ENCODE measurements at places on chromosomes 6 and 20.
A peak's percentile ranks its signal among the peaks of the same experiment; 100 is the strongest.

DNA sequence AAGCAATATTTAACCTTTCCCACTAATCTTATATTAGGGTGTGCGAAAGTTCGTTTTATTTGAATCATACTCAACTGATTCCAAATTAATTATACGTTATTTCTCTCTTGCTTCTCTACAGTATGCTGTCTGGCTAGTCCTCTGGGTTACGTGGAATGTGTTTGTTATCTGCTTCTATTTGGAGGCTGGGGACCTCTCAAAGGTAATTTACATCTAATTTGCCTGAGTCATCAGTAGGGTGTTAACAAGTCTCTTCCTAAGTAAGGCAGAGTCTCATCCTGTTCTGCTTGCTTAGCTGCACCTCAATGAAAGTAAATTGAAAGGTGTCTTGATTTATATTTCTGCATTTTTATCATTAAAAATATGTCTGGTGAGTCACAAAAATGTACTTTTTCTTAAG is 551.5 kb downstream of the NKAIN2 start:
- no peak for DNase-seq

DNA sequence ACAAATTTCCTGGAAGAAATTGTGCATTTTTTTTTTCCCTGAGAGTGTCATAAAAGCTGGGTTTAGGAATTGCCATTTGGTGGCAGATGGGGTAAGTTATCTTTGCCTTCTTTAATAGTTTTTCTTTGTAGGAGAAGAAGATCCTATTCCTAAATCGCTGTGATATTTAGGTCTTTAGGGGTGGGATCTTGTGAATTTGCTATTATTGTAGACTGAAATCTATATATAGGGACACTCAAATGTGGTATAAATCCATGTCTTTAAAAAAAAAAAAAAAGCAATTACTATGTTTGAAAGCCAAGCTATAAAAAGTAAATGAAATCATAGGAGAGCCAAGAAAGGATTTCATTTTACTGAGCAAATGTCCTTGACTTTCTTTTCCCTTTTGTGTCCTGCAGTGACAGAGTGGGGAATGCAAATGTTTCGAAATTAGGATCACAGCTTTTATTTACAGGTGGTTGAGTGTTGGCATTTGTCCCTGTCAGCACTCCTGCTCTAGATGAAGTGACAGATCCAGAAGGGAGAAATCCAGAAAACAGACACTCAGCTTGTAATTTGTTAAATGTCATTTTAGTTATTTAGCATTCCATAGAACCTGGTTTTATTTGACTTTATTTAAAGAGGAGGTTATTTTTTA is 29.4 kb downstream of the TIAM2 start:
- no peak for DNase-seq

DNA sequence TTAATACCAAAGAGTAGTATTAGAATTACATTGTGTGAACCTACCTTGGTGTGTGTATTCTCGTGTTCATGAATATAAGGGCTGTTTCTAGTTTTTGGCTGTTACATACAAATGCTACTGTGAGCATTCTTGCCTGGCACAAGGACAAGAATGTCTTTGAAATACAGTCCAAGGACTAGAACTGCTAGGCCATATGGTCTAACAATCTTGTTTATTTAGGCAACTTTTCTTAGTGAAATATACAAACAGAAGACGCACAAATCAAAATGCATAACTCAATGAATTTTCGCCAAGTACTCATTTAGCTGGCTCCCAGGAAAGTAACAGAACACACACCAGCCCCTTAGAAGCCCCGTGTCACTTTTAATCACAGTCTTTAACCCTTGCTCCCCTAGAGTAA is 28.5 kb downstream of the KDM1B start:
- DNase-seq, result no peak

DNA sequence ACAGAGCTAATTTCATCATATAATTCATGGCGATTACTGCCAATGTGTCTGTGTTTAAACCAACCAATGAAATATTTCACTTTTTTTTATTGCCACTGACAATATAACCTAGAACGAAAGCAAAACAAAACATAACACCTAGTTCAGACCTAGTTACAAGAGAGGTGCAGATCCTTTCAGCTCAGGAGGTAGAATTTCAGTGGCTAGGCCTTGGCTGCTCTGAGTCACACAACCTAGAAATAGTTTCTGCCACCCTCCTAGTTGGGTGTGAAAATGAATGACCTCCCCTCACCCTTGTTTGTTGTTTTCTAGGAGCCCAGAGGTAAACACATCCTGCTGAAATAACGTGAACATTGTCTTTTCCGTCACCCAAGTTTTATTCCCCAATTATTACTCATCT is 356.3 kb downstream of the HTR1B start:
- DNase-seq, result no peak

GRCh38 chr6:19052219-19052618 is 665.1 kb downstream of the RNF144B start:
- DNase-seq, result no peak

GRCh38 chr6:613981-614380 is 42.9 kb downstream of the HUS1B start:
- DNase-seq, result no peak

DNA sequence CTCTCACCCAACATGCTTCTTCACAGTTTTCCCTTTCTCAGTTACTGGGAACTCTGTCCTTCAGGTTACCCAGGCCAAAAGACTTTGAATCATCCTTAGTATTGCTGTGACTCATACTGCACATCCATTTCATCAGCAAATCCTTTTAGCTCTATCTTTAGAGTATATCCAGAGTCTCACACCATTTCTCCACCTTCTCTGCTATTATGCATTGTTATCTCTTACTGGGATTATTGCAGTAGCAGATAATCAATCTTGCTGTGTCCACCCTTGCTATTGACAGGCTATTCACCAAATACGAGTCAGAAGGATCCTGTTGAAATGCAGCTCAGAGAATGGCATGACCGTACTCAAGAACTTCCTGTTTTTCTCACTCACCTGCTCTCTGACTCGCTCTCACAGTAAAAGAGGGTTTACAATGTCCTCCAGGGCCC is 57.3 kb downstream of the BCKDHB start:
- DNase-seq, result peak; percentile 81

- DNase-seq, result no peak
These were observed 31.7 kb downstream of the PAK5 start for GRCh38 chr20:9807136-9807535.

- DNase-seq, result no peak
These were observed 91.2 kb downstream of the ANKRD60 start for GRCh38 chr20:58137236-58137635.

- no peak for DNase-seq
These were observed 99.6 kb upstream of the TMEM170B start for GRCh38 chr6:11437824-11438459.

- DNase-seq, result no peak
These were observed 9.3 kb downstream of the CYP21A2 start for GRCh38 chr6:32047539-32047854.

GRCh38 chr6:167843023-167843422 is 16.3 kb downstream of the AFDN start:
- no peak for DNase-seq

DNA sequence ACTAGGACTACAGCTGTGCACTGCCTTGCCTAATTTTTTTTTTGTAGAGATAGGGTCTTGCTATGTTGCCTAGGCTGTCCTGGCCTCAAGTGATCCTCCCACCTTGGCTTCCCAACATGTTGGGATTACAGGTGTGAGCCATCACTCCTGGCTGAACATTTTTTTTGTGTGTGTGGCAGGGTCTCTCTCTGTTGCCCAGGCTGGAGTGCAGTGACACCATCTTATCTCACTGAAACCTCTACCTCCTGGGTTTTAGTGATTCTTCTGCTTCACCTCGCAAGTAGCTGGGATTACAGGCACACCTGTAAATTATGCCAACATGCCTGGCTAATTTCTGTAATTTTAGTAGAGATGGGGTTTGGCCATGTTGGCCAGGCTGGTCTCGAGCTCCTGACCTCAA is 25.3 kb downstream of the PANK2 start:
- no peak for DNase-seq

DNA sequence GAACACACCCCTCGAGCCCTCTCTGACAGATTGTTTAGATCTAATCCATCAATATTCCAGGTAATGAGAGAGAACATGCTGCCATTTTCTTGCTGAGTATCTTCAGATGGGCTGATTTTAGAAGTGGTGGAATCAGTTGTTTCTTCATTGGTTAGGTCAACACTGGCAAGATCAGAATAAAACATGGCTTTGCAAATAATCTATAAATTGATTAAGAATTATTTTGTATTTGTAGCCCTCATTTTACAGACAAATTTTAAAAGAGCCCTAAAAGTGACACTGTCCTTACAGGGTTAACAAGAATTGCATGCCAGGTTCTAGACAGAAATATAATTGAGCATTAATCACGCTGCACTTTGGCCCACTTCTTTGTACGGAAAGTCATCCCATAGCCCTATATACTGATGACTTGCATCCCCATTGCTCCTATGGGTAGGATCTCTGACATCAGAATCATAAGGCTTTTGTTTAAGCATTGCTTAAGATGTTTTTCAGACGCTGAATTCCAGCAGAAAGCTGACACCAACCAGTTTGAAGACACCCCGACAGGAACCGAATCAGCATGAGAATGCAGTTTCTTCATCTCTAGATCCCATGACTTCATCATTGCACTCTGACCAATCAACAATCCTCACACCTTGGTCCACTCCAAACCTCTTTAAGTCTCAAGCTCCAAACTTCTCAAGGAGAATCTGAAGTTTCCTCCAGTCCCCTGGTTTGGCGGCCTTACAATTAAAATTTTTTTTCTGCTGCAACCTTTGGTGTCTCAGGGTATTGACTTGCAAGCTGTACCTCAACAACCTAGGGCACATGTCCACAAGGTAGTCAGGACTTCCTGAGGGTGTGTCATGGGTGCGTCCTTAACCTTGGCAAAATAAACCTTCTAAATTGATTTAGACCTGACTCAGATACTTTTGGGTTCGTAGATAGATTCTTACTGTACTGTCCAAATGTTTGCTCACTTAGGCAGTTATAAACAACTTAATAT is 7.8 kb downstream of the TDP2 start:
- no peak for DNase-seq

DNA sequence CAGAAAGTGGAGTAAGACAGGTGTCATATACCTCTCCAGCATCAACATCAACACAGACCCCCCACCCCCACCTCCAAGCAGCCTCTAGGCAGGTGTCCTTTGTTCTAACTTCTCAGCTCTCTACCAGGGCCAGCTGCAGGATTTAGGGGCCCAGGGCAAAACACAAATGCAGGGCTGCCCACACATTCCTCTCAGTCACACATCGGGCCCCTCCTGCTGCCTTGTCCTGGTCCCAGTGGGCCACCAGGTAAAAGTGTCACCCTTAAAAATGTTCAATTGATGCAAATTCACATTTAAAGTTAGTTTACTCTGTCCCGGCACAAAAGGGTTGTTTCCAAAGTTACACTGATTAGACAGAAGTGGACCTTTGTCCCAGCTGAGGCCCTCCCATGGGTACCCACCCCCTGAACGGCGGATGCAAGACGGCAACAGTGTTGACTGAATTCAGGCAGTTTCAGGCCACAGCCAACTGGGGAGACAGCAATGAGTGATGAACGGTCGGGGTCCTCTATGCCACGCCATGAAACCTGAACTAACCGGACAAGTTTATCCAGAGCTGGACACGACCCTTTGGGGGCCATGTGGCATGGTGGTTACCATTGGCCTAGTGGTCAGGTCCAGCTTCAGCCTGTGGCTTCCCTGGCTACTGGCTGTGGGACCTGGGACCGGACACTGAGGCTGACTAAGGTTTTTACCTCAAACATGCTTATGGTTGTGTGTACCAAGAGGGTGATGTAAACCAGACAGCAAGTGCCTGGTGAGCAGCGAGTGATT is 52.2 kb upstream of the UNC93A start:
- DNase-seq, result no peak

DNA sequence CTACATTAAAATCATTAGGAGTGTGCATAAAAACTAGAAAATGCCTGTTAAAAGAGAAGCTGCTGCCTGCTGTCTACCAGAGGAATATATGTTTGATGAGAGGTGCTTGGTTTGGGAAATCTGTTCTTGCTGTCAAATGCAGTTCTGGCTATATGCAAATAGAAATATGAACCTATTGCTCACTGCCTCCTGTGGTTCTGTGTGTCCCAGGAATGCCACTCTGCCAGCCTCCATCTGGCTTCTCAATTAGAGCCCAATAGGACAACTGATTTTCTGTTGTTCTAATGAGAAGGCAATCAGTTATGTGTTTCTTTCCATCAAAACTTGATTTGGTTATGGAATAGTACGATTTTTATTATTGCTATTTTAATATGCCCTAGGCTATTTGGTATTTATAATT is 759.7 kb downstream of the HDGFL1 start:
- DNase-seq, result no peak

DNA sequence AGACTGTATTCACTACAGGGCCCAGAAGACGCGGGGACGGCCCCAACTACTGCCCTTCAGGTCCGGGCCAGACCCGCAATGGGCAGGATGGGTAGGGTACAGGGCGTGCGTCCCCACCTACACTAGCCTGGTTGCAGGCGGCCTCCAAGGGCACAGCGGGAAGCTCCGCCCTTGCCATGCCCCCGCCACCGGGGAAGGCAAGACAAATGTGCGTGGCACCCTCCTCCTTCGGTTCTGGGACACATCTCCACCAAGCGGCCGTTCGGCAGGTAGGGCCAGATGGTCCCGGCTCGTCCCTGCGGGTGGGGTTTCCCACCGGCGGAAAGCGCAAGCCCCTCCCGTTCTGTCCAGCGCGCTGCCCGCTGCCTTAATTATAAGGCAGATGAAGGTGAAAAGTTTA is 5.6 kb downstream of the NXT1 start:
- no peak for DNase-seq

- DNase-seq, result peak; percentile 78
These were observed 39.6 kb downstream of the VEGFA start for GRCh38 chr6:43809417-43810305.

DNA sequence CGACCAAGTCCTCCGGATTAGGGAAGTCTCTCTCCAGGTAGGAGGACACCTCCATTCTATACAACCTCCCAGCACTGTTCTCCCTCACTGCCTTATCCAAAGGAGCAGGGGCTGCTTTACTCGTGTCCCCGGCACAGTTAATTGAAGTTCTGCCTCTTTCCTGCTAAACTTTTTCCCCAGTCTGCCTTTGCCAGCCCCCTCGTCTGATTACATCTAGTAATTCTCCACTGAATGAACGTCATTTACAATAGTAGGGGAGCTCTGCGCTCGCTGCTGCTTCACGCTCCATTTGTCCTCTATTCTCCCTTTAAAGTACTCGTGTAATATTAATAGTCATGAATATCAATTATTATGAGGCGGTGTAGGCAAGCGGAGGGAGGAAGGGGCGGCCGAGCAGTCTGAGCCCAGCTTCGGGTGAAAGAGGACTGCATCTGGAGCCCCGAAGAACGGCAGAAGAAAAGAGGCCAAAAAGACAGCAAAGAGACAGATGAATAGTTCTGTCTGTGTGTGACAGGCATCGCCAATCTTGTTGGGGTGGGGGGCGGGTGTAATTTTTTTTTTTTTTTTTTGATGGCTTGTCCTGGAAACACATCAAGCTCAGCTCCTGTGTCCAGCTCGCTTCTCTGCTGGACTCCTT is 2.9 kb downstream of the TFAP2B start:
- DNase-seq, result no peak

- DNase-seq, result no peak
These were observed 3.7 kb upstream of the RNASET2 start for GRCh38 chr6:166959911-166960608.

Measured in DMS153 (cell line).